ENCODE measurements at places on chromosomes 2 and 18.

GRCh38 chr2:147679191-147679954 lies 165.5 kb upstream of the ACVR2A start:
- no peak for DNase-seq

- DNase-seq = no peak
Measured at GRCh38 chr2:112977559-112978056, at the start of gene IL36G. Gene IL36G (plus strand): TSS chr2:112978006. CDS start chr2:112978639, 633 bp downstream.

DNA sequence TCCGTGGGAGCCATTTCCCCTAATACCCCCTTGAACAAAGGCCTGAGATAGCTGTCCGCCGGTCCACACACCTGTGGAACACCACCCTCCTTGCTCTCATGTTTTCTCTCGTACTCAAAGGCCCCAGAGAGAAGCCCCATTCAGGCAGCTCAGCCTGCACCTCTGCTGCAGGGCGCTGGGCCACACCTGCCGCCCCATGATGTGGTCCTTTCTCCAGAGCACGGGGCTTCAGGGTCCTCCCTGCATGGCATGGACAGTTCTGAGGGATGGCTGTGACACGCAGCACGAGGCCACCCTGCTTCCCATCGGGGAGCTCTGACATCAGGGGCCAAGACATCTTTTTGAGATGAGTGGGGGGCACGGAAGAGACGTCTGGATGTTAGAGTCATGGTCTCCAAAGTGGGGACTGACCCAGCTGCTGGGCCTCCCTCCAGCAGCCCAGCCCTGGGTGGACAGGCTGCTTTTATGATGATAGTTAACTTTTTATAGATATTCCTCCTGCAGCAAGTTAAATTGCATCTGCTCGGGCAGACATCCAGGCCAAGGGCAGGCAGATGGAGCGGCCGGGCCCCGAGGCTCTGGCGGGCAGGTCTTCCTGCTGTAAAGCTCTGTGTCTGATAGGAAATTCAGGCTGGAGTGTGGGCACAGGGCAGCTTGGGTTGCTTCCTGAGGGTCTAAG lies 56.7 kb downstream of the SDC1 start:
- DNase-seq = no peak

DNA sequence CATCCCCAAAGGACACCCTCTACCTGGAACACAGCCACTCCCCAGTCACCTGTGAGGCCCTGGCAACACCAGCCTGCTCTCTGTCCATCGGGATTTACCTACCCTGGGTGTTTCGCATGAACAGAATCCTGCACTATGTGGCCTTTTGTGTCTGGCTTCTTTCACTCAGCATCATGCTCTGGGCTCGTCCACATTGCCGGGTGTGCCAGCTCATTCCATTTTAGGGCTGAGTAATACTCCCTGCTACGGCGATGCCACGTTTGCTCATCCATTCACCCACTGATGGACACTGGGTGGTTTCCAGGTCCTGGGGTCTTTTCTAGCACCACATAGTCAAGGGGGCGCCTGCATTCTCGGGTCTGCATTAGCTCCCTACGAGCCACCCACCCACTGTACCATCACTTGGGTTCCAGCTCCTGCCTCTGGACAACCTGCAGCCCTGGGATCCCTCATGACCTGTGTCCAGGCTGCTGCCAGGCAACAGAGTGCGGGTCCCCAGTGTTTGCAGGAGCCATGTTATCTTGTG lies 22.0 kb downstream of the KCNF1 start:
- DNase-seq = no peak

DNA sequence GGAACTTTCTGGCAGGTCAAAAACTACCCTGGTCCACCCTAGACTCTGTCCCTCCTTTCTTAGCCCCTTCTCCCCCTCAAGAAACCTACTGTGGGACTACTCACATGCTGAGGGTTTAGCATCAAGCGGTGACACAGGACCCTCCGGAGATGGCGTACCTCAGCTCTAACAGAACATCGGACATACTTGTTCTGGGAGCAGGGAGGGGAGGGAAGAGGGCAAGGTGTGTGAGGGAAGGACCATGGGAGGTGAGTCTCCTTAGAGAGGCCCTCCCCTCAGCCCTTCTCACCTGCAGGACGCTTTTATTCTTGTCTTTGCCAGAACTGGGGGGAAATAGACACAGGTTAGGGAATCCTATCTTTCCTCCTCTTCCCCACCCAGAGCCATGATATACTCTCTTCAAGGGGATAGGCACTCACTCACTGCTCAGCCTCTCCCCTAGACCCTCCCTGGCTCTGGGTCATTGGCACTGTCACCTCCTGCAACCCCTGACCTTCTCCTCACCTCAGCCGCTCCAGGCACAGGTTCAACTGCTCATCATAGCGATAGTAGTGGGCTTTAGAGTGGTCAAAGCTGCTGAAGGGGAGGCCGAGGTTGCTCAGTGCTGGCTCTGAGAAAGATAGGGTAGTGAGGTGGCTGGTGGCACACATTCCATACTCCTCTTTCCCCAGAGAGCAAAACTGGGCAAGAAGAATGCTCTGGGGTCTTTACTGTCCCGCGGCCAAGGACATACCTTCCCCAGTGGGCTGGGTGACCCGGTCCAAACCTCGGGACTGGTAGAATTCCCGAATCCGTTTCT lies 1.8 kb downstream of the PCGF1 start:
- DNase-seq = no peak

DNA sequence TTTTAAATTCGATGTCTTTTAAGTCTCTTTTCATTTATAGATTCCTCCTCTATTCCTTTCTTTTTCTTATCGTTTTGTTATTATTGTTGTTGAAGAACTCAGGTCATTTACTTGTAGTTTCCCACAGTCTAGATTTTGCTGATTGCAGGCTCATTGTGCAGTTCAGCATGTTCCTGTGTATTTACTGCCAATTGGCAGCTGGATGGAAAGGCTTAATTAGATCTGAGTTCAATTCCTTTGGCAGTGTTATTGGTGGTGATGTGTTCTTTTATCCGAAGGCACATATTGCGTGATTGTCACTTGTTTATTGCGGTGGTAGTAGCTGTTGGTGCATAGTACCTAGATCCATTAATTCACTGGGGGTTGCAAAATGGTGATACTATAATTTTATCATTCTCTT lies 180.7 kb downstream of the BABAM2 start:
- no peak for DNase-seq

DNA sequence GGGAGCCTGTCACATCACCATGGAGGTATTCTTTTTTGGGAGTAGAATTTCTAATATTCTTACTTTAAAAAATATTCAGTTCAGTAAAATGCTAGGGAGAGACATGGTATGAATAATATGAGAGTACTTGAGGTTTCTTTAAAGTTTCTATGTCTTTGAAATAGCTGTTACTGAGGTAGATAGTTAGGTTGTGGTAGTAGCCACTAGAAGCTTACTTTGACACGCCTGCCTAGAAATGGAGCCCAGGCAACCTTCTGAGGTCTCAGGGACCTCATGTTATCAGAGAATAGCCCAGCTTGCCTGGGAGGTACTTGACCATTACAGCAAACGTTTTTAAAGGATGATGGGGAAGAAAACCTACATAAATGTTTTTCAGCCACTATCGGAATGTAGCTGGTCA lies 131.2 kb downstream of the AGPS start:
- DNase-seq = no peak

GRCh38 chr2:42238644-42239288 lies 69.6 kb downstream of the EML4 start:
- DNase-seq = peak; percentile 33

DNA sequence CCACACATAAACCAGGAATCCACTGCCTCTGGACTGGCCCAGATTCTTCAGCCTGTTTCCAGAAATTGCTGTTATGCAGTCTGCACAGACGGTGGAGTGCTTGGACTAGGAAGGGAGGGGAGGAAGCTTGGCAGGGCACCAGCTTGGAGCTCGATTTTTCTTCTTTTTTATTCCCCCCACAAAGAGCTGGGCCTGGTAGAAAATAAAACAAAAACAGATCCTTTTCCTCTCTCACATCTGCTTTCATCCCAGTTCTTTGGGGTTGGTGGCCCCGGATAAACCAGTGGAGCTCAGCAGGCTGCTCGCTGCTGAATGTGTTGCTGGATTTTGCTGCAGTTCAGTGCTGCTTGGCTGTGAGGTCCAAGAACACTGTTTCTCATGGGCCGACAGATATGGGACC lies 16.0 kb downstream of the LRRTM1 start:
- DNase-seq = no peak

- DNase-seq = no peak
Measured at GRCh38 chr2:139495851-139496250, 715.7 kb upstream of the NXPH2 start.

- DNase-seq = no peak
Measured at GRCh38 chr2:11967946-11968465, 221.6 kb downstream of the LPIN1 start.

- no peak for DNase-seq
Measured at GRCh38 chr2:60502144-60502543, 51.3 kb downstream of the BCL11A start.

DNA sequence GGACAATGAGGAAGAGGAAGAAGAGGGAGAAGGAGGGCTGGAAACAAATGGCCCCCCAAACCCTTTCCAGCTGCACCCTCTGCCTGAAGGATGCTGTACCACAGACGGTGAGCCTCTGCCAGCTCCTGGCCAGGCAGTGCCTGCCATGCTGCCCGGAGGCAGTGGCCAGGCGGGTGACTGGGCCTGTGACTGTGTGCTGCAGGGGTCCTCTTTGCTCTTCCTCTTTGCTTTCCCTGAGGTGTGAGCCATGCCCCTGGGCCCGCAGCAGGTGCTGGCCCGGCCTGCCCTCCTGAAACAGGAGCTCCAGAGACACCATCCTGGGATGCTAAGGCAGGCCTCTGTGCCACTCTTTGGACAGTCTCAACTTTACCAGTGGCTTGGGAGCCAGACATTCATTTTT lies 28.6 kb downstream of the GREB1 start:
- DNase-seq = no peak

GRCh38 chr18:78151948-78152725 lies 827.5 kb upstream of the SALL3 start:
- DNase-seq = no peak

GRCh38 chr2:36477315-36477714 lies 120.7 kb downstream of the FEZ2 start:
- no peak for DNase-seq

DNA sequence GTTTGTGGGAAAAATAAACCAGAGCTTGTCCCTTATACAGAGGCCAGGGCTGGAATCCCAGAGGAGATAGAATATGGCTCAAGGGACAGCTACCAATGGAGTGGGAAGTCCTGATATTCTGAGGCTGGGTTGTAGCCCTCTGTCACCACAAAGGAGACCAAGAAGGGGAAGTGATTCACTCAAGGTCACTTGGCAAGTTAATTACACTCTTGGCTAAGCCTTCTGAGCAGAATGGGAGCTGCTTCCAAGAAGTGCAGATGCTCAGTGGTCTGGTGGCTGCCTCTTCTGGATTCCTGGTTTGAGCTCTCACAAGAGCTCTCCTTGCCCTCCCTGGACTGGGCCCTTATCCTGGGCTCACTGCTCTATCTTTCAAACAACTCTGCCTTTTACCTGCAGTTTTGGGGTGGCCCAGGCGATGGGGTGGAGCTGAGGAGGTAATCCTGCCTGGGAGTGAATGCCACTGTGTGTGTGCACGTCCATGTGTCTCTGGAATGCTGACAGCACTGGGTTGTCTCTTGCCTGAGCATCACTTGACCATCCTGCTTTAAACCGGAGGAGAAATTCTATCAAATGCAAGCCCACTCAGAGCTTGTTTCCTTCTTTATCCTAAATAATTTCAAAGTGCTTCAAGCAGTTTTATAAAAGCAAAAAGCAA lies 168.2 kb downstream of the KCNS3 start:
- DNase-seq = no peak

DNA sequence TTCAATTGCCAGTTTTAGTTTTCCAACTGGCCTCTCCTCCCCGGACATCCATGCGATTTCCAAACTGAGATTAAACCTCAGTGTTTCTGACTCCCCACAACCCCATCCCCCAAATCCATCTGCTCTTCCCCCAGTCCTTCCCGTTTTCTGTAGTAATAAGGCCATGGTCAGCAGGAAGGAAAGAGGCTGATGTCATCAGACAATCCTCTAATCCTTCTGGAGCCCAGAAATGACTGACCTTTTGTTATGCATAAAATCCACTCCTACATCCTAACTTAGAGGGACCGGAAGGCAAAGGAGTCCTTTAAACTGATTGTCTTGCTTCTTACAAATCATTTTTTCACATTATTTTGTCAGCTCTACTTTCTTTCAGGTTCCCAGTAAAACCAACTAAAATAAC lies 155.8 kb downstream of the INO80D start:
- DNase-seq = no peak

Measured in stimulated activated CD4-positive, alpha-beta T cell treated with anti-CD3 and anti-CD28 coated beads, Interleukin-4, amount 100 ng/mL, for 1 hour (primary cell).